ENCODE measurements at places on chromosomes 2 and 18. TPM values are rescaled to one million over a fixed set of nuclear protein-coding genes. Genes with fewer than 3 reads are reported as not detected.

GRCh38 chr2:219537657-219538488 is 5.7 kb downstream of the CHPF start:
- H3K27ac ChIP-seq: no peak overlapping the region
- peaks cover 8% of the 10 kb centered on the region for H3K36me3 ChIP-seq
- DNase-seq: no peak
- H3K27me3 ChIP-seq: peaks cover 3% of the 10 kb centered on the region

DNA sequence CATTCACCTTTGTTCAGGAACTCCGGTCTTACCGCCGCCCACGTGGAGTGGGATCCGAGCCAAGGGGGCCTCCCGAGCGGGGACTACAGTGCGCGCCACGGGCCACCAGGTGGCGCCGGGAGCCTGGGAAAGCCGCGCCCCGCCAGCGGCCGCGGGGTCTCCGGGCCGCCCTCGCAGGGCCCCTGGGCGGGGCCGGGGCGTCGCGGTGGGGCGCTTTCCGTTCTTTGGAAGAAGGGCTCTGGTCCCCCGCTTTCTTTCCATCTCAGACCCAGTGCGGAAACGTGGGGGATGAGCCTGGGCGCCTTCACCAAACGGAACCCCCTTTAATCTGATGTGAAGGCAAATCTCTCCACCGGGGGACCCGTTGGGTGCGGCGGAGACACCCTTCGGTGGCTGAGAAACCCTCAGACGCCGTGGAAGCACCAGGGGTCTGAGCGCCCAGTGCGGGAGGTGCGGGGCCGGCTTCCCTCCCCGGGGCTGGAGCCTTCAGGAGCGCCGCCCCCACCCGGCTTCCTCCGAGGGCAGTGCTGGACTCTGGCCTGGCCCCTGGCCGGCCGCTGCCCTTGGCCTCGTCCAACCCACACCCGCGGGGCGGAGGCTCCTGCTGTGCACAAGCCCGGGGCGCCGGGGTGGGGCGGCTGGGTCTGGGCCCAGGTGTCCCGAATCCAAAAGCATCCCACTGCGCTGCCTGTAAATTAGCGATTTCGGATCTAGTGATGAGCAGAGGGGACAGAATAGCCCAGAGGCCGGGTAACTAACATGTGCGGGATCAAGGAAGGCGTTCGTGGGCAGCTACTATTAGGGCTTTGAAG is 44.6 kb downstream of the GORASP2 start:
- no peaks in the 10 kb centered on the region for H3K36me3 ChIP-seq
- peaks cover 6% of the 10 kb centered on the region for H3K4me1 ChIP-seq
- peak overlapping the region; percentile 73 for H3K4me3 ChIP-seq

DNA sequence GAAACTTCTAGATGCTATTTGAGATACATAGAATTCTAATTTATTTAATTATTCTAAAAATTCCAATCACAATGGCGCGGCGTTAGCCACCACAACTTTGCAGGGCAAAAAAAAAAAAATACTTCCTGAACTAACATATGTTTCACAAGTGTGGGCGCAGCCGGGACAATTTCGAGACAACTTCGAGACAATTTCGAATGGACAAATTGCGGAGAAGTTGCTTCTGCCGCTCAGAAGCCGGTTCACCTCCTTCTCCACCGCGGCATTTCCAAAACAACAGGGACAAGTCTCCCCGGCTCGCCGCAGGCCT is 842 bp downstream of the PAX3 start:
- H3K36me3 ChIP-seq: peaks cover 7% of the 10 kb centered on the region
- H3K4me3 ChIP-seq: no peak overlapping the region
- H3K27ac ChIP-seq: no peak overlapping the region

GRCh38 chr18:80112624-80113248 is 3.7 kb downstream of the ADNP2 start:
- no peak for DNase-seq
- H3K4me3 ChIP-seq: no peak overlapping the region
- H3K36me3 ChIP-seq: peaks cover 32% of the 10 kb centered on the region
- no peaks in the 10 kb centered on the region for H3K27me3 ChIP-seq

GRCh38 chr2:130378898-130379214 is 23.0 kb downstream of the PTPN18 start:
- H3K27me3 ChIP-seq: no peaks in the 10 kb centered on the region
- peaks cover 27% of the 10 kb centered on the region for H3K36me3 ChIP-seq
- no peak for DNase-seq
- H3K4me1 ChIP-seq: peaks cover 58% of the 10 kb centered on the region

- no peak for DNase-seq
- peaks cover 30% of the 10 kb centered on the region for H3K36me3 ChIP-seq
- no peak overlapping the region for H3K4me3 ChIP-seq
- peaks cover 3% of the 10 kb centered on the region for H3K4me1 ChIP-seq
- H3K27me3 ChIP-seq: no peaks in the 10 kb centered on the region
Observed at GRCh38 chr2:177516824-177517544, 124.4 kb downstream of the AGPS start.

DNA sequence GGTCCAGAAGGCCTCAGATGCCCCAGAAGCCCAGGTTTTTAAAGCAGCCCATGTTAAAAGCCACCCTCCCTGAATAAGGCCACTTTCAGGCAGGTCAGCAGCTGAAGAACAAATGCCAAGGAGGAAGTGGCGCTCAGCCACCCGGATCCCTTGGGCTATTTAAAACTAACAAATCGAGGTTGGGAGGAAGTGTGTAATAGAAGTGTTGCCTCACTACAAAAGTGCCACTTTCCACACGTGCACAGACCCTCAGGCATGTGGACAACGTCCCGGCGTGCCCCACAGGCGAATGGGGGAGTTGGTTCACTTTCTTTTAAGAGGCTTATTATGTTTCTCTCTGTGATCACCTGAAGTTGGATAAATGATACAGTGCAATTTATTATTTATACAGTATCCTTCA is 173.8 kb upstream of the SALL3 start:
- no peak overlapping the region for H3K4me3 ChIP-seq
- no peaks in the 10 kb centered on the region for H3K27me3 ChIP-seq
- no peaks in the 10 kb centered on the region for H3K4me1 ChIP-seq
- no peaks in the 10 kb centered on the region for H3K36me3 ChIP-seq
- H3K27ac ChIP-seq: no peak overlapping the region
- DNase-seq: no peak

DNA sequence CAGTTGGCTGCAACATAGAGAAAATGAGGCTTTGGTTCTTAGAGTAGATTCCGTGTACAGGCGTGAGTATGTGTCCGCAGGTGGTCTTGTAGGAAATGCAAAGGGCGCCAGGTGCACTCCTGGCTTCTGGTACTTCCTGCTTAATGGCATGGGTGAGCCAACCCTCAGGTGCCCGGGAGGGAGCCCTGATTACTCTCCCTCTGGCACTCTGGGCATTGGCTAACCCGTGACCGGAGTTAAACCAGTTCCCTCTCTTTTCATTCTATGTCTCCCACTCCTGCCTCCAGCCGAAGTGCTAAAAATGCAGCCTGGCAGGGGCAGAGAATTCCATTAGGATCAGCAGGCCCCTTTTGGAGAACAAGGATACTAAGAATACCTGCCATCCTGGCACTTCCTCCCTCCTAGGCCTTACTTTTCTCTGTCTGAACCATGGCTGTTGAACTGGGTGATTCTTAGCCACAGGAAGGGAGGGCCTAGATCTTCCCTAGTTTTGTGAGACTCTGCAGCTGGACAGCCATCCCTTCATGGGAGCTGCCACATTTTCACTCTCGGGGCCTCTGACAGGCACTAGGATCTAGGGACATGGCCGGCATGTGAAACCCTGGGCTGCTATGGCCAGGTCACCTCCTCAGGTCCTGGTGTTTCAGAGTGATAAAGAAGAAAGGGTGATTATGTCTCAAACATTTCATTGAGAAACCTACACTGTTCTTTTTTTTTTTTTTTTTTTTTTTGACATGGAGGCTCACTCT is 6.5 kb downstream of the MERTK start:
- H3K4me3 ChIP-seq: no peak overlapping the region
- no peak overlapping the region for H3K27ac ChIP-seq
- peaks cover 10% of the 10 kb centered on the region for H3K4me1 ChIP-seq
- peaks cover 9% of the 10 kb centered on the region for H3K27me3 ChIP-seq
- H3K36me3 ChIP-seq: no peaks in the 10 kb centered on the region

- DNase-seq: no peak
- peaks cover 6% of the 10 kb centered on the region for H3K4me1 ChIP-seq
- peaks cover 12% of the 10 kb centered on the region for H3K27me3 ChIP-seq
Observed at GRCh38 chr18:32303400-32303799, 113.6 kb downstream of the MEP1B start.

DNA sequence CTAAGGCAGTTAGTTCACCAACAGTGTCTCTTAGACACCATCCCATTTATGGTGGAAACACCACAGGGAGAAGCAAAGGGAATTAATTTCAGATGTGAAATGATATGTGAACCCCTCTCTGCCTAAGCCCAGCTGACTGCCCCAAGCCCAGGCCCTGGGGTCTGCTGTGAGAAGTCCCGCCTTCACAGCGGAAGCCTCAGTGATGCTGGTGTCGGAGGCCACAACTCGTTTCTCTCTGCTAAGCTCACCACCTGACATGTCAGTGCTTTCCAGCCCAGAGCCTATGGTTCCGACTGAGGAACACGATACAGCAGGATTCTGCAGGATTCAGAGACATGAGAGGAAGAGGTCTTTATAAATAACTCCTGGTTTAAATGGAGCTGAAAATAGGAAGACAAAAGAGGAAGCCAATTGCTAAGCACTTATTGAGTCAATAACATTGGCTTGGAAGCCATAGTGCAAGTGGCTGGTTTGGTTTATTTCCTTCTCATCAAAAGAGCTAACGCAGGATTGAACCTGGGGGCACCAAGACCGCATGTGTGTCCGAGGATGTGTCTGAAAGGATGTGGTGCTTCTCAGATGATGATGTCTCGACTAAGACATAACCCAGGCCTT is 21.9 kb upstream of the LOXHD1 start:
- H3K27me3 ChIP-seq: peaks cover 14% of the 10 kb centered on the region
- no peak for DNase-seq

- no peaks in the 10 kb centered on the region for H3K27me3 ChIP-seq
- H3K4me1 ChIP-seq: peaks cover 15% of the 10 kb centered on the region
- no peak overlapping the region for H3K4me3 ChIP-seq
- no peak for DNase-seq
- H3K27ac ChIP-seq: no peak overlapping the region
Observed at GRCh38 chr2:219609149-219609750, 11.6 kb downstream of the STK11IP start.

GRCh38 chr2:102025583-102026267 is 34.0 kb downstream of the IL1R2 start:
- no peaks in the 10 kb centered on the region for H3K36me3 ChIP-seq
- DNase-seq: no peak
- H3K27ac ChIP-seq: no peak overlapping the region
- no peak overlapping the region for H3K4me3 ChIP-seq

GRCh38 chr2:8409461-8410260 is 272.2 kb upstream of the ID2 start:
- peaks cover 1% of the 10 kb centered on the region for H3K27me3 ChIP-seq
- H3K4me1 ChIP-seq: peaks cover 22% of the 10 kb centered on the region
- no peak overlapping the region for H3K4me3 ChIP-seq
- peak overlapping the region; percentile 66 for H3K27ac ChIP-seq
- no peak for DNase-seq

DNA sequence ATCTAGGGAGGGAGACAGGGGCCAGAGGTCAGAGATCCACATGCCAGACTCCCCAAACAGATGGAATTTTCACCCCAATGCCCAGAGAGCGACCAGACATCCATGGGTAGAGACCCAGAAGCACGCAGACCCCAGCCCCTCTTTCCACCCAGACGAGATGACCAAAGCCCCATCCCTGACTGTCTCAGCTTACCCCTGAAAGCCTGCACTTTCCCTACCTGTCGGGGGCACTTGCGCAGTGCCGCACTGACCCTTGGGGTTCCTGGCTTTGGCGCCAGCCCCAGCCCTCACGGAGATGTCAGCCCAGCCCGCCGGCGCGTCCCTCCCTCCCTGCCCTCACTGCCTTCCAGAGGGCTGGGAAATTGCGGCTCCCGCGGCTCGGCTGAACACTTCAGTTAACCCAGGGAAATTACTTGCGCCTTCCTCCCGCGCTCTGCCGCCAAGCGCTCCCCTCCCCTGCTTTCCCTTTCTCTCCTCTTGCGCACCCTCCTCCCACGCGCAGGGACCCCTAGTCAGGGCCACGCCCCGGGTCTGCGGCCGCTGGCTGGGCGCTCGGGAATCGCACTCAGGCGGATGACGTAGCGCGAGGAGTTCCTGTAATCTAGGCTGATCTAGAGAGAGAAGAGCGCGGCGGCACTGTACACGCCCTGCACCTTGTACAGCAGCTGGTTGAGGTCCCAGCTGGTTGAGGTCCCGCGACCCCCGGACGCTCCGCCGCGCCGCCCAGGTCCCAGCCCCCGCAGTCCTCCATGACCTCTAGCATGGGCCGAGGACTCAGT is 12.0 kb downstream of the ALPG start:
- peaks cover 6% of the 10 kb centered on the region for H3K4me1 ChIP-seq
- H3K36me3 ChIP-seq: no peaks in the 10 kb centered on the region

GRCh38 chr2:164910101-164910899 is 45.0 kb downstream of the SLC38A11 start:
- DNase-seq: peak; percentile 18
- H3K27me3 ChIP-seq: peaks cover 1% of the 10 kb centered on the region
- no peak overlapping the region for H3K4me3 ChIP-seq
- no peaks in the 10 kb centered on the region for H3K36me3 ChIP-seq
- peaks cover 4% of the 10 kb centered on the region for H3K4me1 ChIP-seq

FAP gene
- total RNA-seq: not detected

PDCL3 gene
- total RNA-seq: 31.9 TPM

RAX gene
- not detected for total RNA-seq

CACNB4 gene
- total RNA-seq: 0.34 TPM

ABCG5 gene
- total RNA-seq: not detected

SPP2 gene
- not detected for total RNA-seq

TNFRSF11A gene
- 8.0 TPM for total RNA-seq

All from activated CD8-positive, alpha-beta T cell treated with anti-CD3 and anti-CD28 coated beads for 36 hours (primary cell).